ENCODE measurements at places on chromosomes 3 and 15. TPM values are rescaled to one million over a fixed set of nuclear protein-coding genes. Genes with fewer than 3 reads are reported as not detected.

GRCh38 chr3:117817103-117817502 is 1107.5 kb downstream of the TUSC7 start:
- no peaks in the 10 kb centered on the region for H3K36me3 ChIP-seq
- no peaks in the 10 kb centered on the region for H3K27me3 ChIP-seq
- no peak for DNase-seq
- no peak overlapping the region for H3K27ac ChIP-seq
- H3K4me1 ChIP-seq, result no peaks in the 10 kb centered on the region

DNA sequence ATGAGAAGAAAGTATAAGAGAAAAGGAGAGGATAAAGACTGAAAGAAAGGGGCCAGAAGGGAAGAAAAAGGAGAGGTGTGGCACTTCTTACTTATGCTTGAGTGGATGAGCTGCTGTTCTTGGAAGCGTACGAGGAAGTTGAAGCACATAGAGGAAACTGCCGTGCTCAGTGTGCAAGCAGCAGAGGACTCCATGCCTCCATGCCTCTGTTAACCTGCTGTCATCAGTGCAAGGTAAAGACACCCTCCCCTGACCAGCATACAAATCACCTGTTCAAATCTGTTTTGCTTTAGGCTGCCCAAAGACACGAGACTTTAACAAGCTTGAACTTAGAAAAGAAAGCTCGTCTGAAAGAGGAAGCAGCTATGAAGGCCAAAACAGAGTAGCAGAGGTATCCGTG is 6.4 kb downstream of the WDR5B start:
- no peak for DNase-seq
- peaks cover 4% of the 10 kb centered on the region for H3K4me1 ChIP-seq
- no peaks in the 10 kb centered on the region for H3K36me3 ChIP-seq
- H3K4me3 ChIP-seq, result no peak overlapping the region

DNA sequence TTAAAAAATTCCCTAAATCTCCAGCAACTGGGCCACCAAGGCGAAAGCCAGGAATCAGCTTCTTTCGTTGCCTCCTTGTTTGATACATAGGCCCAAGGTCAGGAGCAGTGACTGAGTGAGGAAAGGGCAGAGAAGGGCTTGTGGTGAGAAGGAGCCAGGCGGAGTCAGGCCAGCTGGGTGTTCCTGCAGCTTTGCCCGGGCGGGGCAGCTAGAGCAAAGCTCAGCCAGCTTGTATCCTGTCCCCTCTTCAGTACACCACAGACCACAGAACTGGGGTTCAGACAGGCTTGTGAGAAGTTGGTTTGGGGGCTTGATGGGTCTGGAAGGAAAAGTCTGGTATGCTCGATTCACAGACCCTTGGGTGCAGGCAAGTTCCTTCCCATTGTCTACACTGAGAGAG is 52.6 kb downstream of the CCK start:
- no peak overlapping the region for H3K4me3 ChIP-seq
- no peak for DNase-seq
- peaks cover 48% of the 10 kb centered on the region for H3K36me3 ChIP-seq
- H3K4me1 ChIP-seq, result no peaks in the 10 kb centered on the region
- no peaks in the 10 kb centered on the region for H3K27me3 ChIP-seq

Gene GHRL
- 124 TPM for polyA plus RNA-seq

Gene CSPG4
- 29.6 TPM for polyA plus RNA-seq

Gene ECE2
- polyA plus RNA-seq, result not detected

Data from left lung (tissue), 14 donors.